Activated CD8-positive, alpha-beta T cell treated with anti-CD3 and anti-CD28 coated beads for 36 hours (primary cell): ENCODE measurements at places on chromosomes 4 and X.

DNA sequence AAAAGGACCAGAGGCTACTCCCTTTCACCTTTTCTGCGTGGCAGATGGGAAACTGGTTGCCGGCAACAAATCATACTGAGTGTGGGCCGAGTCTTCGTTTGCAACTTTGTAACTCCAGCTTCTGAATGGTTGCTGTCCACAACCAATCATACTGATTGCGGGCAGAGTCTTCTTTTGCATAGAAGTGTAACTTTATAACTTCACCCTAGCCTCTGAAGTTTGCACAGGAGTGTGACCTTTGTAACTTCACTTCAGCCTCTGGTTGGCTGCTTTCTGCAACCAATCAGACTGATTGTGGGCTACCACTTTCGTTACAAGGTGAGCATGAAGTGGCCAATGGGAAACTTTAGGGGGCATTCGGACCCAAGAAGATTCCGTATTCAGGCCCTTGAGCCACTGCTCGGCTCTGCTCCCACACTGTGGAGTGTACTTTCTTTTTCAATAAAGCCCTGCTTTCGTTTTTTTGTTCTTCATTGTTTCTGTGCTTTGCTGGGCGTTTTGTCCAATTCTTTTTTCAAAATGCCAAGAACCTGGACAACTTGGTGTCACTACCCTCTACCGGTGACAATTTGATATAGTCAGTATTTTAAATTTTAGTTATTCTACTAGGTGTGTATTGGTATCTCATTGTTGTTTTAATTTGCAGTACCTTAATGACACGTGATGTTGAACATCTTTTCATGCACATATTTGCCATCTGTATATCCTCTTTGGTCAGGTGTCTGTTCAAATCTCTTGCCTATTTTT is 9.0 kb upstream of the PAGE5 start:
- no peak for DNase-seq

DNA sequence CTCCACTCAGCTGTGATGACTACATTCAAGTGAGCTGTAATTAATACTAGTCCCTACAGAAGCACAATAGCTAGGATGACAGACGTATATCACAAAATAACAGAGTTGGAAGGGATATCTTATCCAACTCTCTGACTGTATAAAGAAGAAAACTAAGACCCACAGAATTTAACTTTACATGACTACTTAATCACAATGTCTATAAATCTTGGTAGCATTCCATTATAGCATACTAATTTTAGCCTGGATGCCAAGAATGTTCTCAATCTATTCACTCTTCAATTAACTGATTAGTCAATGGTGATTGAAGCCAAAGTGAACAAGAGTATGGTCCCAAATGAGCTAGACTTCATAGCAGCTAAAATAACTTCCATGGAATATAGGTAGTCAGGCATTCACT is 31.2 kb downstream of the RPS6KA6 start:
- DNase-seq = no peak

DNA sequence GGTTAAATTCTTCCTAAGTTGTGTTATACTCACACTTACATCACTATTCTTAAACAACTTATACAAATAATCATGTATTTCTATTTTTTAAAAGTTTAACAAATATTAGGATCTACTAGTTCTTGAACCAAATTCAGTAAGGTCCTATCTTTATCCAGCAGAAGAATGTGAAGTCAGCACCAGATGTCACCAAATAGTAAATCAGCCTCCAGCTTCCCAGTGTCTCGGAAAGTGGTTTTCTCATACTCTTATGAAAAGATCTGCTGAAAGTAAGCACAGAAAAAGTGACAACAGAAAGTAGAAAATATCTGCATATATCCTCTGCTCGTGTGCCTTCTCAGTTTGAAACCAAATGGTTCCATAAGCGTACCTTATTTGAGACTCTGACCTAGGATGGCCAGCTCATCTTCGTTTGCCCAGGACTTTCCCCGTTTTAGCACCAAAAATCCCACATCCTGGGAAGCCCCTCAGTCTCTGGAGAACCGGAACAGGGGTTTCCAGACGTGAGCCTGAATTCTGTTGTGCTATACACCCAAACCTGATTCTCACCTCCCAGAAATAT is 98.0 kb upstream of the DCLK2 start:
- DNase-seq = no peak

GRCh38 chrX:135287266-135287823 is 21.9 kb upstream of the ETDC start:
- no peak for DNase-seq

GRCh38 chr4:141630854-141631253 is 5.5 kb upstream of the IL15 start:
- no peak for DNase-seq

- DNase-seq = no peak
Observed at GRCh38 chrX:63809173-63809572, 24.2 kb upstream of the ARHGEF9 start.

- no peak for DNase-seq
Observed at GRCh38 chr4:5260121-5260520, 208.8 kb downstream of the STK32B start.

GRCh38 chr4:777520-778262 is 48.2 kb downstream of the CPLX1 start:
- DNase-seq = no peak

DNA sequence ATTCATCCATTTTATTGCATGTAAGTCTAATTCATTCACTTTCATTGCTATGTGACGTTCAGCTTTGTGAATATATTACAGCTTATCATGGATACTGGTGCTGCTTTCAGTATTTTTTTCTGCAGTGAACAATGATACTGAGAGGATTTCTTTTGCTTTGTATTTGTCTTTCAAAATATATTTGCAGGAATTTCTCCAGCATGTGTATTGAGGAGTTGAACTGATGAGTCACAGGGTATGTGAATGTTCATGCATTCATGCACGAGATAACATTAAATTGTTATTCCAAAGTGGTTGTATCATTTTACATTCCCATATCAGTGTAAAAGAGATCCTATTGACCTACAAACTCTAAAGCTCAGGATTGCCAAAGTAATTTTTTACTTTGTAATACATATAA is 283.8 kb upstream of the ARSJ start:
- DNase-seq = no peak

DNA sequence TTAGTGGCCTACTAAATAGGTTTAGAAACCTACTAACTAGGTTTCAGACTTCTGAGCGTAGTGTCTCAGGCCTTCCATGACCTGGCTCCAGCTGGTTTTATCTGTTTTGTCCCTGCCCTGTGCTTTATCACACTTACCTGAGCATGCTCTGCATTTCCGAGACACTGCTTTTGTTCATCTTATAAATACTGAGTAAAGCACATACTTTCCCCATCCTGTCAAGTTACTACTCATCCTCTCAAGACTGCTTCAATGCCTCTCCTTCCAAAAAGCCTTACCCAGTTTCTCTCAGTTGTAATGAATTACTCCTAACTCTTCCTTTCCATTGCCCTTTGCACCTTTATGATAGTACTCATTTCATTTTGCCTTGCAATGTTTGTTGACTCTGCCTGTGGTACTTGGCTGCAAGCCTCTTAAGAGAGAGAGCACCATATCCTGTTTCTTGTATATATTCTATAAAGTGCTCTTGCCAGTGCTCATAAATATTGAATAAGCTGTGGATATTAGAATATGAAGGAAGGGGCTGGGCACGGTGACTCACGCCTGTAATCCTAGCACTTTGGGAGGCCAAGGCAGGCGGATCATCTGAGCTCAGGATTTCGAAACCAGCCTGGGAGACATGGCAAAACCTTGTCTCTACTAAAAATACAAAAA is 34.4 kb downstream of the SLAIN2 start:
- DNase-seq = no peak

DNA sequence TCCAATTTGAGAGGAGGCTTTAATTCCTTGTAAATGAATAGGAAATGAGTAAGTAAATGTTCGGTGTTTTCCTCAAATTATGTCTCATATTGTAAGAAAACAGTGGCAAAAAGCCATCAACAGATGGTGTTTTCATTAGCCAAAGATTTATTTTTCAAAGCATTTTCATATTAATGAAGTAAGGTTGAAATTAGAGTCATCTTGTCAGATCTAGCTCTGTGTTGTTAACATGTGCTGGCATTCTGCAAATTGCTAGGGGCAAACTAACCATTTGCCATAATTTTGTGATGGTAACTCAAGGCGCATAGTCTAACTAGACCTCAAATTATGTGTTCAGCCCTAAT is 24.7 kb downstream of the MID2 start:
- no peak for DNase-seq
